ENCODE measurements at places on chromosomes 12 and 14. TPM values are rescaled to one million over a fixed set of nuclear protein-coding genes. Genes with fewer than 3 reads are reported as not detected.

Gene KCNC2
- polyA plus RNA-seq, result 0.42 TPM

Gene INHBC
- 0.17 TPM for polyA plus RNA-seq

Gene C3AR1
- 4.5 TPM for polyA plus RNA-seq

Gene SLC25A21
- polyA plus RNA-seq, result 2.7 TPM

GRCh38 chr14:38394064-38394463 lies 138.2 kb upstream of the CLEC14A start:
- no peak for DNase-seq

GRCh38 chr14:88422919-88423650 lies 37.6 kb downstream of the SPATA7 start:
- no peak for DNase-seq

- DNase-seq, result no peak
Observed at GRCh38 chr12:114688256-114688845, 4.4 kb upstream of the TBX3 start.

DNA sequence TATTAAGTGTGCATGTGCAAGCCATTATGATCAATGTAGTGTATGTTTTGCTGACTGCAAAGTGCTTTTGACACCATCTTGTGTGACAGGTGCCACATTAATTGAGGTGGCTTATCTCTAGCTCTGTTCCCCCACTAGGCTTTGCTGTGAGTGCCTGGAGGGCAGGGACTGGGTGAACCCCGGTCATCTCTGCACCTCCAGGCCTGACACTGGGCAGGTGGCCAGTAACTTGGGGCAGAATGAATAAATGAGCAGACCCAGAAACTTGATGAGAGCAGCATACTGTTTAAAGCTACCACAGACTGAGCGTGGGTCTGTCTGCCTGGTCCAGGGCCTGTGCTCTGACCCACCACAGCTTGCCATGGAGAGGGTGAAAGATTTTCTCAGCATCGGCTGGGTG lies 151.6 kb downstream of the CALM1 start:
- no peak for DNase-seq

GRCh38 chr14:102095231-102095870 lies 8.5 kb upstream of the HSP90AA1 start:
- no peak for DNase-seq

DNA sequence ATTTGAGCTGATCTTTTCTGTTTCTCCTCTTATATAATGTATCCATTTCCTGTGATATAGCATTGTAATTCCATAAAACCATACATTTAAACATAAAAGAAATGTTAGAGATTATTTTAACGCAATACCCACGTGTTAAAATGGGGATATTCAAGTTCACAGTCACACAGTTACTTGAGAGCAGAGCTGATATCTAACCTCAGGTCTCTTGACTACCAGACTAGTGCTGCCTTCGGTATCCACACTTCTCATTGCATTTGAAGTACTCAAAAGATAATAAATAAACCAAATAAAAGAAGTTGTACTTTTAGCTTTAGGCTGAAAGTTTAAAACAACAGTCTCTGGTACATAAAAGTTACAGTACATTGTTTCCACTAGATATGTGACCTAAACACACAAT lies 2.9 kb downstream of the CLECL1 start:
- DNase-seq, result no peak
